A172 (cell line): ENCODE measurements at places on chromosomes 7 and 10. TPM values are rescaled to one million over a fixed set of nuclear protein-coding genes. Genes with fewer than 3 reads are reported as not detected.
A peak's percentile ranks its signal among the peaks of the same experiment; 100 is the strongest.

DNA sequence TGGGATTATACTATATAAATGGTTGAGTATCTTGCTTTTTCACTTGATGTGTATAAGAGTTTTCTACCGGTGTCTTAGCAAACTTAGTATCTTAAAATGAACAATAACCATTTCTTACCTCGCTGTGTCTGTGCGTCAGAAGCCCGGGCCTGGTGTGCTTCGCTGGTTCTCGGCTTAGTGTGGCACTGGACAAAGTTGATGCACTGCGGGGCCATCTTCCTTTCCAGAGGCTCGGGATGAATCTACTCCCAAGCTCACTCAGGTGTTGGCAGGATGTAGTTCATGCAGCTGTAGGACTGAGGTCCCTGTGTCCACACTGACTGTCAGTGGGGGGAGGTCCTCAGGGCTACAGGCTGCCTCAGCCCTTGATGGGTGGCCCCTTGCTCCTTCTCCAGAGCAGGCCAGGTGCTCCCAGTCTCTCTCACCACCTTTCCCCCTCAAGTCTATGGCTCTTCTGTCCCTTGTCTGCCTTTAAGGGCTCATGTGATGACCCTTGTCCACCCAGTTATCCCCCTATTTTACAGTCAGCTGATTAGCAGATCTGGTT lies 227.8 kb downstream of the GLRX3 start:
- no peak for DNase-seq

DNA sequence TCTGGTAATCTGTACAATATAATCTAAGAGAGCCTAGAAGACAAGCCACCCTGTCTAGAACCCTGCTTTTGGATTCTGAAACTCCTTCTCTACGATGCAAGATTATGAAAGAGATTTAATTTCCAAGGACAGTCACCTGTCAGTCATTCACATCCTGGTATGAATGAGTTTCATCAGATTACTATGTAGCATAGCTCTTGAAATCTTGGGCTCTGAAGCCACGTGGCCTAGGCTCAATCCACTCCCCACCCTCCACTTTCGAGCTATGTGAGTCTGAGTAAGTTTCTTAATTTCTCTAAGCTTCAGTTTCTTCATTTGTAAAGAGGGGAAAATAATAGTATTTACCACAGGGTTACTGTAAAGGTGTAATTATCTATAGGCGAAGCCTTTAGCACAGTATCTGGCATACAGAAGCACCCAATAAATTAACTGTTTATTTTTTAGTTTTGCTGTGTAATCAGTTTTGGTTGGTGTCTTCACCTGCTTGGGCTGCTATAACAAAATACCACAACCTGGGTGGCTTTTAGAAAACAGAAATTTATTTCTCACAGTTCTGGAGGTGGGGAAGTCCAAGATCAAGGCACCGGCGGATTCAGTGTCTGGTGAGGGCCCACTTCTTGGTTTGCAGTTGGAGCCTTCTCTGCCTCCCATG lies 71.3 kb downstream of the MYOF start:
- DNase-seq = no peak

DNA sequence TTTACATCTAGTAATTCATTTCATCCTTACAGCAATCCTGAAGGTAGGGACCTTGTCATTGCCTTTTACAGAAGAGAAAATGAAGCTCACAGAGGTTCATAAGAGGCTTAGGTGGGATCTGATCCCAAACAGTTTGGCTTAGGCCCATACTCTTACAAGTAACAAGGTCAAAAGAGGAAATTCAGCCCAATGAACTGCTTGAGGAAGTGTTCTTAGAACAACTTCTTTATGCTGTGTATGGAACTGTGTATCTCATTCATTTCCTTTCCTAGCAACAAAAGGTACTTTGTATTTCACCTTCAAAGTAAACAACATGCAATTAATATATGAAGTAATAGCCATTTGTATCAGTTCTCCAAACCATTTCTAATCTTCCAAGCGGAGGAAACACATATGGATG lies 79.3 kb downstream of the AVL9 start:
- no peak for DNase-seq

DNA sequence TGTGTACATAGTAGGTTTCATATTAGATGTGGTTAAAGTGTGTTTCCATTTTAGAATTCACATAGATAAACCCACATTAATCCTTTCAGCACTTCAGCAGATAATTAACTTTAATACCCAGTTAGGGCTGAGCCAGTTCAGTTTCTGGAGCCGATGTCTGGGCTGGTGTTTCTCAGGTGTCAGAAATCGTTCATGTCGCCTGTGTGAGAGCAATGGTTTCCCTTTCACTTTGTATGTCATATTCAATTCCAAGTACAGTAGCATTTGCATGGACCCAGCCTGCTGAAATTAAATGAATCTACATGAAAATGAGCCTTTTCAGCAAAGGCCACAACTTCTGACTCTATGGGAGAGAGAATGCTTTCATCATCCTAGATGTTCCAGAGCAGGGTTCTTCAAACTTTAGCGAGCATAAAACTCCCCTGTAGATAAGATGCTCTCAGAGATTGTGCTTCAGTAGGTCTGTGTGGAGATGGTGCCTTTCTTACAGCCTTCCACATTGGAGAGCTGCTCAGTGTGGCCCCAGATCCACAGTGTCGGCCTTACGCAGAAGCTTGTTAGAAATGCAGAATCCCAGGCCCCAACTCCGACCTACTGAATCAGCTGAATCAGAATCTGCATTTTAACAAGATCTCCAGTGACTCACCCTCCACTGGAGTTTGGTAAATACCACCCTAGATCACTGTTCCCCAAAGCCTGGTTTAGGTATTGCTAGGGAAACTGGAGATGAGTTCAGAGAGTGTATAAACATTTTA lies 19.6 kb downstream of the WIPF3 start:
- no peak for DNase-seq

DNA sequence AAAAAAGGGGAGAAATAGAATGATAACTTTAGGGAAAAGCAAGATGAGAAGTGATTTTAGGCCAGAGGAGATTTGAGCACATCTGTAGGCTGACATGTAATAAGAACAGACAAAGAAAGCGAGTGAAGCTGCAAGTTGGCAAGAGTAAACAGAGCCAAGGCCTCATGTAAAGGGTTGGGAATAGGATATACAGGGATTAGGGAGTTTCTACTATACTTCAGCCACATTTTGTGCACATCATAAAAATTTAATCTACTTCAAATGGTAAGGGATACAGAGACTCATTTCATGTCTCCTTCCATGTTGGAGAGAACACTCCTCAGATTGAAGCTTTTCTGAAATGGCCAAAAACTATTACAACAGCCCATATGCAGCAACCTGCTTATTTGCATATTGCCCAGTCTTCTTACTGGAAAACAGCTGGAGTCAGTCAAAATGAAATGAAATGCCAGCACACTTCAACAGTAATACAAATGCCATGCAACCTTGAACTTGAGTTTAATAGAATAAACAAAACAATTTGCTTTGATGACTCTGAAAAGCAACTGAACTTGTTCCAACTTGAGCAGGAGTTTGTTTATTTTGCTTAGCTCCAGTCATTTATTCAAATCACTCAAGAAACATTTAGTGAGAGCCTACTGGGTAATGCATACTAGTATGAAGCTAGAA lies 49.9 kb downstream of the NRCAM start:
- DNase-seq = no peak

DNA sequence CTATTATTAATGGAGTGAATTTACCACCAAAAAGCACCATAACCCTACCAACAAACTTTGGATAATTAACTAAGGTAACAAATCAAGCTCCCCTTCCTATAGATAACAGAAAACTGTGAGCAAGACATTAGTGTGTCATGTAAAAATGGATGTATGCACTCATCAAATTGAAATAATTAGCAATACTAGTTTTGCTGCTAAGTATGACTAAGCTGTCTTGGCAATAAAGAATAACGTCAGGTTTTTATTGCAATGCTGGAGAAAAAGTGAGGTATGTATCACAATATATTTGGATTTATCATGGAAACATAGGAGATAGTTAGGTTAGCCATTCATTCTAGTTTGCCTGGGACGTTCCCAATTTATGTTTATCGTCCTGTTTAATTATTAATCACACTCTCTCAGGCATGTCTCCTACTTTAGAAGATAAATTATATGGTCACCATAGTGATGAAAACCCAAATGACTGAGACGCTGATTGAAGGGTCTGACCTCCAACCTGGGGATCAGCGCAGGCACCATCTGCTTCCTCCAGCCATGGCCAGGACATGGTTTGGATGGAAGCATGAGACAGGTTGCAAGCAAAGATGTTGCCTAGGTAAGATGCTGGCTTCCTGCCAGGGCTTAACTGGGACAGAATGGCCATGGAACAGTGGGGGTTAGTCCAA lies 125.6 kb downstream of the FANK1 start:
- no peak for DNase-seq

DNA sequence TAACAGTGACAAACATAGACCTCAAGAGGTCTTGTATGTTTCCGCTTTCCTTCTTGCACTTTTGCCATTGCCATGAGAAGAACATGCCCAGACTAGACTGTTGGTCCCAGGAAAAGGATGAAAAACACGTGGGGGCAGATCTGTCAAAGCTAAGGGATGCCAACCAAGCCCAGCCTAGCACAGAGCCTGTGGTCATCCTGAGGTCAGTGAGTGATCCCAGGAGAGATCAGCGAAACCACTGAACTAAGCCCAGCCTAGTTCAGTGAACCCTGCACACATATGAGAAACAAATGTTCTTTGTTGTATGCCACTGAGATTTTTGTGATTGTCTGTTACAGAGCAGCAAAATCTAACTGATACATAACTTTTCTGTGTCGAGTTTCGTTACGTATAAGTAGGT lies 718.8 kb downstream of the MAGI2 start:
- no peak for DNase-seq

DNA sequence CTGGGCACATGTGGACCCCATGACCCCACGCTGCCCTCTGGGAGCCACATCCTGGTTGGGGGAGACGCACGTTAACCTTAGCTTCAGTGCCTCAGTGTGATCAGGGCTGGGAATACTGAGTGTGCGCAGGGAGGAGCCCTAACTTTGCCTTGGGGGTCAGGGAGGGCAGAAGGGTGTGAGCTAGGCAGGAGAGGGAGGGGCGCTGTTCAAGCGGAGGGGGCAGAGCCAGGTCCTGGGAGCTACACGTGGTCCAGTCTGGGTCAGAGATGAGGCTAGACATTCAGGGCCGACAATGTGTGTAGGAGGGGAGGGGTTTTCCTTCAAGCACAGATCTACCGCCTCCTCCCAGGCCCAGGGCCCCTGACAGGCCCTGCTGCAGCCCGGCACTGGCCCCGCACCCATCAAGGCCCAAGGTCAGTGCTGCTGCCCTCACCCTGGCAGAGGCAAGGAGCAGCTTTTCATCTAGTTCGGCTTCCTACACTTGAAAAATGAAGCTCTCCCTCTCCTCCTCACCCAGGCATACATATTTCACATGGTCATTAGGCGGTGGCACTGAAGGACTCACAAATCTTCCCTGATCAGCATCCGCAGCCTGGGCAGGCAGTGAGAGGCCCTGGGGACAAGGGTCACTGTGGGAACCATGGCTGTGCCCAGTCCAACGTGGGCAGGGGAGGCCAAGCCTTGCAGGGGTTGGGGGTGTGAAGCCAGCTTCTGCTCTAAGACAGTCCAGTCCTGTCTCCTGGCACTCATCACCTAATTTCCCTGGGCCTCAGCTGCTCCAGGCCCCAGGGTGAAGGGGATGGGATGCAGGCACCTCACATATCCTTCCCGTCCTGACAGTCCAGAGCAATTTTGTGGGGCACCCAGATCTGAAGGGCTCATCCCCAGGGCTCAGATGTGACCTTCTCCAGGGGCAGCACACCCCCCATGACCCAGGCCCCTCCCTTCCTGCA lies 47.3 kb downstream of the C10orf105 start:
- no peak for DNase-seq

GRCh38 chr10:77574438-77574837 lies 63.2 kb downstream of the KCNMA1 start:
- no peak for DNase-seq

DNA sequence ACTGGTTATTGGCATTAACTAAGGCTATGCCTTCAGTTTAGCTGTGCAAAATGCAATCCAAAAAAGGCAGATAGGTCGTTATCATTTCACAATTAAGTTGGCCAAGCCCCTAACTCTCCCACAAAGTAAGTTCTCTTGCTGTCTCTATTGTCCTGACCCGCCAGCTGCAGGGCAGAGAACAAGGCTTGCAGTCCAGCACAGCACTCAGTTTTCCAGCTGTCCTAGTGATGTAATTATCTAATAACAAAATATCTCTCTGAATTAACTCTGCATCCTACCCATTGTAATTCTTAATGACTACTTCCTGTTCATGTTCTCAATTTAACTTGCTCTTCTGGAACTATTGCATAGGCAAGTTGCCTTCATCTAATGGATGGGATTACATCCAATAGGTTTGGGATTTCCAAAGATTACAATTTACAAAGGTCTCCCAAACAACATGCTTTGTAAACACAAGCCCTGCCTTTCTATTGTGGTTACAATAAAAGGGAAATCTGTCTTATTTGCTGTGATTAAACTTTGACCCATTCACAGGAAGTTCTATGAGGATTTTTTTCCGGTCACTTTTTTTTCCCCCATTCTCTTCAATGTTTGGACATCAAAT lies 55.2 kb downstream of the CDK6 start:
- DNase-seq = no peak

- peak; percentile 55 for DNase-seq
Measured at GRCh38 chr10:46028584-46029460, 1.6 kb downstream of the NCOA4 start.

DNA sequence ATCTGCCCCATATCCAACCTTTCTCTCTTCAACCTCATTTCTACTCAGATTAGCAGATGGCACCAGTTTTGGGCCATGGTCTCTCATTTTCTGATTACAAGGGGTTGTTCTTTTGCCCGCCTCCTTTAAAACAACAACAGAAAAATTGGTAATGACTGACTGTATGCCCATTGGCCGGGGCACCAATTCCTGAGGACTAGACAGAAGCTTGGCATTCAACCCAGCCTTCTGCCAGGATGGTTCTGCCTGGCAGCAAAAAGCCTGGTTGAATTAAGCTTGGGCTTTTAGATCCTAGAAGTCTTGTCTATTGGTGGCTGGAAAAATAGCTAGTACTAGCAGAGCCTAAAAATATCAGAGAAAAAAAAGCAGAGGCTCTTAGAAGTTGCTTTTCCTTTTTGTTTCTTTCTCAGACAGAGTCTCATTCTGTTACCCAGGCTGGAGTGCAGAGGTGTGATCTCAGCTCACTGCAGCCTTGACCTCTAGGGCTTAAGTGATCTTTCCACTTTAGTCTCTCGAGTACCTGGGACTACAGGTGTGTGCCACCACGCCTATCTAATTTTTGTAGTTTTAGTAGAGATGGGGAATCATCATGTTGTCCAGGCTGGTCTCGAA lies 402.6 kb downstream of the AUTS2 start:
- DNase-seq = no peak

GRCh38 chr7:152571068-152571467 lies 104.9 kb downstream of the XRCC2 start:
- no peak for DNase-seq

DNA sequence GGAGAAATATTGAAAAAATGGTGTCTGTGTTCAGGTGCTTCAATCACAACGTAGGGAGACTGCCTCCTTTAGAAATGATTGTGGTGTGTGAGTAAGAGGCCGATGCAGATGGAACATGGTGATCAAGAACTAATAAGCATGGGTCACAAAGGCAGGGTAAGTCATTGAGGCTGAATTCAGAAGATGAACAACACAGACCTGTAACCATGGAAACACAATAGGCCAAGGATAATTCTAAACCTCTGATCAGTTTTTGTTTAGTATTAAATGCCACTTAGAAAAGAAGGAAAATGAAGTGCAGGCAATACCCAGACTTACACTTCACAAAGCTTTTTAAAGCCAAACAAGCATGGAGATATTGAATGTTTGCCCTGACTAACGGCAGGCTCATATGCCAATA lies 32.8 kb upstream of the TAS2R16 start:
- DNase-seq = no peak

GRCh38 chr10:71678057-71678805 lies 41.3 kb downstream of the C10orf105 start:
- no peak for DNase-seq

KIF11 gene
- total RNA-seq = 68.6 and 74.3 TPM in 2 replicates

PFKP gene
- 233 and 244 TPM in 2 replicates for total RNA-seq

HMX2 gene
- total RNA-seq = not detected in 2 replicates

LLCFC1 gene
- total RNA-seq = not detected in 2 replicates

THNSL1 gene
- total RNA-seq = 5.1 and 5.5 TPM in 2 replicates
